ENCODE measurements at places on chromosomes 7 and 10. TPM values are rescaled to one million over a fixed set of nuclear protein-coding genes. Genes with fewer than 3 reads are reported as not detected.

The ADRB1 gene
- total RNA-seq, result 49.8 TPM

The SRGN gene
- total RNA-seq, result 79.4 TPM

- no peak for DNase-seq
Observed at GRCh38 chr7:47697543-47697942, 115.6 kb upstream of the TNS3 start.

DNA sequence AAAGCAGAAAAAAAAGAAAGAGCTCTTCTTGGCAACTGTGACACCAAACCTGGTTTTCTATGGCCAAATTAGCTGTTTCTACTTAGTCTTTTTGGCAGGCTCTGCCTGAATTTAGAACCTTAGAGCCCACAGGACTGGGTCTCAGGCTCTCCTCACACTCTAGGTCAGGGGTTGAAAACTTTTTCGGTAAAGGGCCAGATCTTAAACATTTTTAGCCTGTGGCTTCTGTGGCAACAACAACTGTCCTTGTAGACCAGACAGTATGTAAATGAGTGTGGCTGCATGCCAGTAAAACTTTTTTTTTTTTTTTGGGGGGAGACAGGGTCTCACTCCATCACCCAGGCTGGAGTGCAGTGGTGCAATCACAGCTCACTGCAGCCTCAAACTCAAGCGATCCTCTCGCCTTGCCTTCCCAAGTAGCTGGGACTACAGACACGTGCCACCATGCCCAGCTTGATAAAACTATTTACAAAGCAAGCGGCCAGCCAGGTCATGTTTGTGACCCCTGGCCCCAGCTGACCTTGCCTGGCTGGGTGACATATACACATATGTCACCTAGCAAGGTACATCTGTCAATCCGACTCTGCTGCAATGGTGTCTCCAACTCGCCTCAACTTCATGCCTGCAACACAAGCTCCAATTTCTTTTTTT, 17.4 kb downstream of the KPNA7 start:
- DNase-seq, result no peak

The ANKRD7 gene
- 0.79 TPM for total RNA-seq

DNA sequence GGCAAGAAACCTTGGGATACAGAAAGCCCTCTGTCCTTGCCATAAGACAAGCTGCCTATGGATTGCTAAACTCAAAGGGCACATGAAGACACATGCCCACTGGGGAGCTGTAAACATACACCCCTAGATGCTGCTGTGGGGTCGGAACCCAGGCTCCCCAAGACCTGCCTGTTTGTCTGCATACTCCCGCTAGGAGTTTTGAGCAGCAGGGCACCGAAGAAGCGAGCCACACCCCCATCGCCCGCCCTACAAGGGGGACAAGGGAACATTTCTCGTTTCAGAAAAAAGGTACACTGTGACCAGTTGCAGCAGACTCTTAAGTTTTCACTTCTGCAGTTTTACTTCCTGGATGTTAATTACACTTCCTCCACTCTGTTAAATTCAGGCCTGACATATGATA, 680.2 kb upstream of the GHITM start:
- DNase-seq, result no peak

DNA sequence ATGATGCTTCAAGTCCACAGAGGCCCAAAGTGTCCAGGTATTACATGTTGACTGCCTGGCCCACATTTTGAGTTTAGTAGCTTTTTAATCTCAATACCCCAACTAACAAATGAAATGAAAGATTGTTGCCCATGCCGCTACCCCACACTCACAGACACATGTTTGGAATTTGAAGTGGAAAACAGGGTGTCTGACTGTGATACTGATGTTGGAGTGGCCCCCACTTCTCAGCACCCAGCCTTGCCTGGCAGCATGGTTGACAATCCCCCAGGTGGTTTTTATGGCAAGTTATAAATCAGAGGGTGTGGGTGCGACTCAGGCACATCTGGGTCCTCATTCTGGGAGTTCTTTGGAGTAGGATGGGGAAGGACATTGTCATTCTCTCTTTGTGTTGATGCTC, 314.7 kb upstream of the ZNF32 start:
- no peak for DNase-seq

- no peak for DNase-seq
Observed at GRCh38 chr7:114949231-114949630, 27.3 kb downstream of the MDFIC start.

GRCh38 chr7:153152801-153153422, 393.4 kb downstream of the ACTR3B start:
- DNase-seq, result no peak

DNA sequence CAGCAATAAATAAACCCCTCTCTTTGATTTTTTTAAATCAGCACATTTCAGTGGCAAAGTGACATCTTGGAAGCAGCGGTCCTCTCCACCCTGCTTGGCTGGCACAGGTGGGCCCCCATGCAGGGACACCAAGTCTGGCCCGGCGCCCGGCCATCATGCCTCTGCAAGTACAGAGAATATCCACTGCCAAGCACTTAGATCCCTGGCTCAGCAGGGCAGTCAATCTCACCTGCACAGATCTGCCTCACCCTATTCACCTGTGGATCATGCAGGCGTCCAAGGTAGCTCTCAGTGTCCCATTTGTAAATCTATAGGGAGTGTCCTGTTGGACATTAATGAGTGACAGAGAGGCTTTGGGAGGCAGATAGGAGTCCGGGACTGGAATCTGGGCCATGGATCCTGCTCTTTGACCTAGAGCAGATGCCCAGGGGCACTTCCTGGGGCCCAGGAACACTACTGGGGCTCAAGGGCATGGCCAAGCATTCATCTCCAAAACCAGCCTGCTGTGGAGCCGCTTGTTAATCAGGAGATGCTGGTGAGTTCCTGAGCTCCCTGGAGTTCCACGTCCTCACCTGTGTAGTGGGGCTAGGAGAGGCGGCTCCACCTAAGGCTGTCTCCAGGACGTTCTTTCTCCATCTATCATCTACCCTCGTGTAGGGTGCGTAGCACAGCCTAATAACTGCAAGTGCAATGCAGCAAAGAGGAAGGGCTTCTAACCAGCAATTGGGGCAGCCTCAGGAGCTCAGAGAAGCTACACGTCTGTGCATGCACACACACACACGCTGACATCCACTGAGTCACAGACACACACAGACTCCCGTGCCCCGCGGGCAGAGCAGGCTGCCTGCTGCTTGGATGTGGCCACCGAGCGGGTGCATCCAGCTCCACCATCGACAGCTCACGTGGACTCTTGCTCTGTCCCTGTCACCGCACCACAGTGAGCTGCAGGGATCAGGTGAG, 123.6 kb downstream of the OAT start:
- DNase-seq, result no peak

DNA sequence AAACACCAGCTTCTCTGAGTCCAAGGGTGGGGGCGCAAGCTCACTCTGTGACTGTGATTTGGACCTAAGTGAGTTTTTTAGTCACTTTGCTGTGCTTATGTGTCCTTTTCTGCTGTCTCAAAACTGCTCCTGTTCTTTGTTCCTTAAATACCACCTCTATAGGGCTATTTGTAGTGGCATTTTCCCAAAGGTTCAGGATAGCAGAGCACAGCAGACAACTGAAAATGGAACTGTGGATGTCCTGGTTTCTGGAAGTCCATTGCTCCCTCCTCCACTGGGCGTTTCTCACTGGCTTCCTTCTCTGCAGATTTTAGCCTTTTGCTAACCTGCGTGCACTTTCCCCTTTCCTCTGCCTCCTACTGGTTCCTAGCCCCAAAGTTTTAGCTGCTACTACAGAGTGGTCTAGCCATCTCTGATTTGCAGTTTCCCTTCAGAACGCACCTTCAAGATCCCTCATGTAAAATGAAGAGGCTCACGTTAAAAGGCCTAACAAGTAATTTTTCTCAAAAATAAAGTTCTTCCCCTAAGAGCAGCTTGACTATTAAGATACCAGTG, 25.6 kb downstream of the BLVRA start:
- no peak for DNase-seq

The CCM2 gene
- 34.0 TPM for total RNA-seq

The CASD1 gene
- total RNA-seq, result 25.5 TPM

- no peak for DNase-seq
Observed at GRCh38 chr10:132937861-132938260, 4.5 kb downstream of the CFAP46 start.

DNA sequence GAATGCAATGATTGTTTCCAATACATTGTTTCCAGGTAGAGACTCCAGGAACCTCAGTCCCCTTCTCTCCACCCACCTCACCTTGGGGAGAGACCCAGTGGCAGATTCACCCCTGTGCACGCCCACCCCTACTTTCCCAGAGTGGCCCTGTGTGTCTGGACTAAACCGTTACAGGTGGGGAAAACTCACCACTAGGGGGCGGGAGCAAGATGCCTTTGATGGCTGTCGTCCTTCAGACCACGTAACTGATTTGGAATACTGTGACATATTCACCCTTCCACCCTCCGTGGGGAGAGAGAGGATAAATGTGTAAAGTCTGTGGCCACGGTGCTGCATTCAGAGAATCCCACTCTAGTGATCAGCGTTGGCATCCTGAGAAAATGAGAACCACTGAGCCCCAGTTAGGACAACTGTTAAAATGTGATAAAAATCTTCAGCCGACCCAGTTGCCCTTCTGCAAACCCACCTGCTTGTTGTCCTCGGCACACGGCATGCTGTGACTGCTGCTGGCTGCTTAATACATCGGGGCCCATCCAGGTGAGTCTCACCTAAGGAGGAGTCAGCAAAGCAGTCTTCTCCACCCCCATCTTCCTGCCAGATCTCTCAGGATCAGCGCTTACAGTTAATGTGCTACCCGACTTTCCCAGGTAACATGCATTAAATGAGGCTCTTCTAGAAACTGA, 41.5 kb upstream of the NMT2 start:
- peak; percentile 90 for DNase-seq

Data from right atrium auricular region (tissue), 2 donors.